Prostate gland (tissue), 2 donors: ENCODE measurements at places on chromosomes 12 and 14. TPM values are rescaled to one million over a fixed set of nuclear protein-coding genes. Genes with fewer than 3 reads are reported as not detected.

PDZRN4 gene
- 6.5 TPM for total RNA-seq

CACNA1C gene
- total RNA-seq: 8.1 TPM

TXNRD1 gene
- 115 TPM for total RNA-seq

VDR gene
- 4.3 TPM for total RNA-seq

ABHD4 gene
- total RNA-seq: 116 TPM

AMN gene
- total RNA-seq: 0.91 TPM

PTPN6 gene
- 43.2 TPM for total RNA-seq

ITGA5 gene
- total RNA-seq: 44.2 TPM

PRDM4 gene
- total RNA-seq: 36.0 TPM

KLRK1 gene
- 2.8 TPM for total RNA-seq

DNA sequence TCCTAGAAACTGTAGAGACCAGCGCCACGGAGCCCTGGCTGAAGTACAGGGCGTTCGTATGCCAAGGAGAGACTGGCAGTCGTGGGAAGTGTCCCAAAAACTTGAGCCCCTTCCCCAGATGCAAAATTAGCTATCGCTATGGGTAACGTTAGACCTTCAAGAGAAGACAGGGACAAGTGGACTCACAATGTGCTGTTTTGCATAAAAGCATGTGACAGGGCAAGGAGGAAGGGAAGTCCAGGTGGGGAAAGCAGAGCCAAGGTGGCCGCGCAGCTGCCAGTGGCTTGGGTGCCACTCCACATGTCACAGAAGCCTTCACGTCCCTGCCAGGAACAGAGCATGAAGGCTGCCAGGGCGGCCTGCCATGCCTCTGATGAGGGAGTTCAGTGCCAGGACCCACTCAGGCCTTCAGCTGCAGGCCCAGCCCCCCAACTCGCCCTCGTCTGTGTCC, 61.2 kb upstream of the DYNC1H1 start:
- H3K27ac ChIP-seq: no peak overlapping the region
- H3K4me1 ChIP-seq: no peaks in the 10 kb centered on the region
- H3K4me3 ChIP-seq: no peak overlapping the region

- DNase-seq: no peak
- H3K4me3 ChIP-seq: no peak overlapping the region
- H3K36me3 ChIP-seq: peaks cover 4% of the 10 kb centered on the region
- no peaks in the 10 kb centered on the region for H3K4me1 ChIP-seq
- H3K27ac ChIP-seq: no peak overlapping the region
These were observed 26.2 kb upstream of the ANKLE2 start for GRCh38 chr12:132787877-132788276.

- H3K36me3 ChIP-seq: no peaks in the 10 kb centered on the region
- H3K4me1 ChIP-seq: no peaks in the 10 kb centered on the region
- no peak overlapping the region for H3K27ac ChIP-seq
These were observed 143.9 kb upstream of the NAV3 start for GRCh38 chr12:77686760-77687159.

DNA sequence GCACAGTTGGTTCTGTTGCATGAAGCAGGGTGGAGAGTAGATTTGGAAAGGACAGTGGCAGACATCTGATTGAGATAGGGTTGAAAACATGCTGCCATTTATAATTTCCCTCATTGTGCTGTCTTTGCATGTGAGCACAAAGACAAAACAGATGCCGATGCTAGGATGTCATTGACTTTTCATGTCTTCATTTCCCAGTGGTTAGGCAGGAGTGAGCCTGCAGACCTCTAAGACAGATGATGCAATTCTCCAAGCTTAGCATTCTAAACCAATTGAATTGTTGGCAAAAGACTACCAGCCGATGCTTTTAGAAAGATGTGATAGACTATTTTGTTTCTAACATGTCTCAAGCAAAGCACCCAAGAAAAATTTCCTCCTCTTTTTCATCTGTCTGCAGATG, 37.1 kb upstream of the PELI2 start:
- H3K4me1 ChIP-seq: no peaks in the 10 kb centered on the region
- no peak overlapping the region for H3K4me3 ChIP-seq
- no peak overlapping the region for H3K27ac ChIP-seq
- no peaks in the 10 kb centered on the region for H3K27me3 ChIP-seq

DNA sequence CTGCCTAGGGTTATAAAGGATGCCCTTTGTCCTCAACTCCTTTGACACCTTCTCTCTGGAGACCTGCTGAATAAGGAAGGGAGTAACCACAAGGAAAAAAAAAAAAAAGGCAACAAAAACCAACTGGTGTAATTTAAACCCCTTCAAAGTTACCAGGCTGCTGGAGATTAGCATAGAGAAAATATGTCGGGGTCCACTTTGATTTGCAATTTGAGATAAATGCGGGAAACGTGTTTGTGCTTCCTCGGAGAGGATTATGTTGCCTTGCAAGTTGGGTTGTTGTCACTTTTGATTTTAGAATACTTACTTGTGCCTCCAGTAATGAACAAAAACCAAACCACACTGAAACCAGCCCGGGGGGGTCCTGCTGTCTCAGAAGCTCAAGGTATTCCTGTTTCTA, 200.2 kb upstream of the MYL2 start:
- H3K4me3 ChIP-seq: no peak overlapping the region
- no peak for DNase-seq

DNA sequence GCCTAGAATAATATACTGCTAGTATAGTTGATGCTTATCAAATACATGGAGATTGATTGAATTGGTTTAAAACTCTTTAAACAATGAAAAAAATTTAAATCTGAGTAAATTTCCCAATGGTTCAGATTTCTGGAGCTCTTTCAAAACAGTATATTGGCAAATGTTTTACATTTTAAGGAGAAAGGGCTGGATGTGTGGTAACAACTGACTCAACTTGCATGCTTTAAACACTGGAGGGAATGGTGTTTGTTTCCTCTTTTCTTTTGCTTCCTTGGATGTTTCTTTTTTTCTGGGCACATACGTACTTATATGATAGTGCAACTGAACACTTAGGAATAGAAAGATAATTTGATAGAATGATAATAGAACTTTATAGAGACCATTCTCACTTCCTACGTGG, 73.8 kb upstream of the RFX4 start:
- H3K4me1 ChIP-seq: no peaks in the 10 kb centered on the region
- no peaks in the 10 kb centered on the region for H3K27me3 ChIP-seq
- no peak overlapping the region for H3K4me3 ChIP-seq

DNA sequence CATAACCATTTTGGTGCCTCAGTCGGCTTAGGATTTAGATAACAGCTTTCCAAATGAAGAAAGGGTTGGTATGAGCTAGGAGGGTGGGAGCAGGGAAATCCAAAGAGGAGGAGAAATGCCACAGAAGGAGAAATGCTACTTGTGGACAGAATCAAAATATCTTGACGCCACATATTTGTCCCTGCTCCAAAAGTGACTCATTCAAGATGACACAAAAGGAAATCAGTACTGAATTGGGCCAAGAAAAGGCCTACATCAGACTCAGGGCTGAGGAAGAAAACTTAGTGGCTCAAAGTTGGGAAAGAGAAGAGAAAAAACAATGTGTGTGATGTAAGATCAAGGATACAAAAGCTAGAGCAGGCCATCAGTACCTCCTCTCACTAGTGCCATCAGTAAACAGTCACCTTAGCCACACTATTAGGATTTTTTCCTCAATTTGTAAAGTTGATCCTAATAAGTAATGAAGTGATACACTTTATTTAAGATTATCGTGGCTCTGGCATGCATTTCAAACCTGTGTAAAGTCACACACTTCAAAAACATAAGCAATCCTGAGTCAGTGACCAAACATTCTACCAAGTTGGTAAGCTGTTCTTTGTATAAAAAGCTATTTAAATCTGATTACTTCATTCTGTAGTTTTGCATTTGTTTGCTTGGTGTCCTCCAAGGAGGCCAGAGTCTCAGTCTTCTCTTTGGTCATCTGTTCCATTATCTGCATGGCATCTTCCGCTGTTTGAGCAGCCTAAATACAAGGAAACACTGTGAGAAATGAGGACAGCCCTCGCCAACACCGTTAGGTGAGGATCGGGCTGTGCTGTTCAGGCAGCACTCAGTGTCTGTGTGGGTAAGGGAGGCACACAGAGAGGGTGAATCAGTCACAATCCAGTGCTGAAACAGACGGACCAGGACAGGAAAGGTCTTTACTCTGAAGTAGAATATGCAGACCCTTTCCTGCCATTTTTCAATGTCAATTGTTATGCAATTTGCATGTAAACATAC, 52.6 kb upstream of the VPS33A start:
- no peaks in the 10 kb centered on the region for H3K4me1 ChIP-seq
- no peaks in the 10 kb centered on the region for H3K27me3 ChIP-seq
- H3K36me3 ChIP-seq: no peaks in the 10 kb centered on the region
- no peak overlapping the region for H3K27ac ChIP-seq

GRCh38 chr12:6810758-6811157, 10.9 kb upstream of the GPR162 start:
- H3K36me3 ChIP-seq: no peaks in the 10 kb centered on the region
- no peak overlapping the region for H3K4me3 ChIP-seq
- H3K4me1 ChIP-seq: no peaks in the 10 kb centered on the region
- DNase-seq: no peak
- no peak overlapping the region for H3K27ac ChIP-seq

GRCh38 chr12:12722435-12723148, 5.4 kb downstream of the CDKN1B start:
- H3K27ac ChIP-seq: peak overlapping the region; percentile 100
- no peaks in the 10 kb centered on the region for H3K4me1 ChIP-seq
- H3K27me3 ChIP-seq: no peaks in the 10 kb centered on the region
- no peak for DNase-seq

- H3K27ac ChIP-seq: no peak overlapping the region
- no peaks in the 10 kb centered on the region for H3K27me3 ChIP-seq
- DNase-seq: no peak
- no peak overlapping the region for H3K4me3 ChIP-seq
- H3K36me3 ChIP-seq: no peaks in the 10 kb centered on the region
These were observed 20.6 kb downstream of the ST8SIA1 start for GRCh38 chr12:22313963-22314330.

- H3K27ac ChIP-seq: no peak overlapping the region
- no peak for DNase-seq
- H3K27me3 ChIP-seq: no peaks in the 10 kb centered on the region
- no peaks in the 10 kb centered on the region for H3K4me1 ChIP-seq
These were observed 3.5 kb downstream of the LMO3 start for GRCh38 chr12:16602412-16602811.

DNA sequence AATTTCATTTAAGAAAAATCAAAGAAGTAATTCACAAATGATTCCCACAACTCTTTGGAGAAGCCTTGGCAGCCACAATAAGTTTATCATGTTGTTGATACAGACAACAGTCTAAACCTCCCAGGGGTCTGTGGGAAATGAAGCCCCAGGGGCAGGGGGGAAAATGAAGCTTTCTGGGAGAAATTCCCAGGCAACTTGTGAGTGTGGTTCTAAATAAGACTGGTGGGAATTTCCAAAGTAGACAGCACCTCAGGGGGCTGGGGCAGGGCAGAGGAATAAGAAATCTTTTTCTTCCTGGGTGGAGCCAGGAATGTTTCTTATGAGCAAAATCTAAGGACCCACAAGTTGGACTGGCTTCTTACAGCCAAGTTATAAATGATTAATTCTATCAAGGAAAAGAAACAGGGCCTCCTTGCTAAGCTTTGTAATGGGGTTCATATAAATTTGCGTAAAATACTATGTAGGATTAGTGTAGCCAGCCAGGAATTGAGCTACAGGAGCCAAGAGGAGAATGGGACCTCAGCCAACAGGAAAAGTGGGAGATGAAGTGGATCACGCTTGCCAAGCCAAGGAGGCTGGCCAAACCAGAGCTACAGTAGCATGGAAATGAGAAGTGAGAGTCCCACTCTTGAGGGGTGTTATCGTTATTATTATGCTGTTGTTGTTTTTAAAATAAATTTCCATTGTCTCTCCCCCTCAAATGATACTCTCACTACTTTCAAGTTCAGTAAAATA, 182.9 kb upstream of the FAR2 start:
- no peak overlapping the region for H3K4me3 ChIP-seq
- no peaks in the 10 kb centered on the region for H3K4me1 ChIP-seq
- no peaks in the 10 kb centered on the region for H3K27me3 ChIP-seq
- H3K36me3 ChIP-seq: no peaks in the 10 kb centered on the region
- peak; percentile 36 for DNase-seq
- H3K27ac ChIP-seq: no peak overlapping the region
